ENCODE measurements at places on chromosomes 3 and 15.

DNA sequence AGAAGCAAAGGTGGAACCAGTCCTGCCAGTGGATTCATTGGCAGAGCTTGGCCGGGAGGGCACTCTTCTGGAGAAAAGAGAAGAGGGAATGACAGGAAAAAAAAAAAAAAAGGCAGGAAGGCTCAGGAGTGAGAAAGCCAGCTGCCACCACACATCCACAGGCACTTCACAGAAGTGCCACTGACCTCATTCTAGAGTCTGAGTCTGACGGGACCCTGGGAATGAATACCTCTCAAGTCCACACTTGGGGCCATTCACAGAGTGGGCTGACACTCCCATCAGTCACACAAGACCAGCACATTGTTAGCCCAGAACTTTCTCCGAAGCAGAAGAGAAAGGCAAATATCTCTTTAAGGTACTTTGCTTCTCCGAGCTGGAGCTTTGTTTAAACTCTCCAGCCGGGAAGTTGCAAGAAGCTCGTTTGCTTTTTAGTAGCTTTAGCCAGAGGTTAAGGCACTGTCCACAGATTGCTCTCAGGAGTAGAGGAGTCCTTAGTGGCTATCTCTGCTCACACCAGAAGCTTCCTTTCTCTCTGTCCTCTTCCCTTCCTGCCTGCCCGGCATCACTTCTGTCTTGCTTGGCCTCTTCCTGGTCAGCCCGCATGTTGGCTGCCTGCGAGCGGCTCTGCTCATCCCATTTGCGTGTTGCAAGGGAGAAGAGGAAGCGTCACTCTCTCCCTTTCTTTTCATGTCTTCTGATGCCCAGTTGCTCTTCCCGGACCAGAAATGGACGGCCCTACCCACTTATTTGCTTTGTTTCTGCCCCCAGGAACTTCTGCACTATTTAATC lies 53.8 kb downstream of the CMTM6 start:
- no peak for DNase-seq

DNA sequence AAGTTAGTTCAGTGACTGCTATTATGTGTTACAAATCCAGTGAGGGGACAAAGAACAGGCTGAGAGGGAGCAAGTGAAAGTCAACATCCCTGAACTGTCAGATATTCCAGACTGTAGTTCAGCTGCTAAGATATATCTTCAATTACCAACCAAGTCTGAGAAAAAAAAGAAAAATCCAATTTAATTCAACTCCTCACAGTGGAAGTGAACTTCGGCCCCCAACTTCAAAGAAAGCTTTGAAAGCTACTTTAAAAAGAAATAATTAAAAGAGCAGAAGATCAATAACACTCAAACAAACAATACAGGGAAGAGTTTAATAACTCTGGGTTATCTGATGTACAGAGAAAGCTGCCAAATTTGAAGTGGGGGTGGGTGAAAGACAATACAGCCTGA lies 174.0 kb downstream of the SERPINI1 start:
- no peak for DNase-seq

DNA sequence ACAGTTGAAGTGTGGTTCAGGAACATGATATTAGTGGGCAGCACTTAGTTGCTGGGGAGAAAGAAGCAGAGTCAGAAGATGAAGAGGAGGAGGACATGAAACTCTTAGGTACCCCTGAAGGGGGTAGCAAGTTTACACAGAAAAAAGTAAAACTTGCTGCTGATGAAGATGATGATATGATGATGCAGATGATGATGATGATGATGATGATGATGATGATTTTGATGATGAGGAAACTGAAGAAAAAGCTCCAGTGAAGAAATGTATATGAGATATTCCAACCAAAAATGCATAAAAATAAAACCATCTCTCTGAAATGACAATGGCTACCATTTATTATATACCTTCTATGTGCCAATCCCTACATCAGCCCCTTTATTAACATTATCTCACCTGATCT lies 39.9 kb upstream of the SOX14 start:
- DNase-seq, result no peak

DNA sequence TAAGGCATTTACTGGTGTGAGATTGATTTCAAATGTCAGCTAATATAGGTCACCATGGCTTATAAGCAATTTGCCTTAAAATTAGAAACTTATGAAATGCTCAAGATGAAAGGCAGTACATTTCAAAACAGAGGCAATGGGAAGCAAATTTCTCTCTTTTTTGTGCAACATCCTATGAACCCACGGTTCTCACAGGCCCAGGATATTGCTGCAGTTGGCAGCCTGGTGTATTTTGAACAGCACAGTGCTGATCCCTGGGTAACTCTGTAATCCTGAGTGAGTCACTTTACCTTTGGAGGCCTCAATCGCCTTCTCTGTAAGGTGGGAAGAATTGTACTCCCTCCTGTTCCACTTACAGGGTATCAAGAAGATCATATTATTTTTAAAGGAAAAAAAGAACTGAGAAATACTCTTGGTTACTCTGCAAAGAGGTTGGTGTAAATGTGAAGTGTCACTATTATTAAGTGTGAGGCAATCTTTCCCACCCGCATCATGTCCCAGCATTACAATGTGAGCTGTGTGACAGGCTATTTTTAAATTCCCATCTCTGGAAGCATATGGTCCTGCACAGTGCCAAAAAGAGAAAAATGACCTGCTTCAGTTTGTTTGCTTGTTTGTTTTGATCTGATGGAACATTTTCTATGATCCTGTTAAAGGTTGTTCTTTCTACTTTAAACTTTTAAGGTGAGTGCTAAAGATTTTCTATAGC lies 190.1 kb upstream of the LPP start:
- DNase-seq, result no peak

GRCh38 chr15:62726461-62726860 lies 316.1 kb upstream of the TPM1 start:
- no peak for DNase-seq

DNA sequence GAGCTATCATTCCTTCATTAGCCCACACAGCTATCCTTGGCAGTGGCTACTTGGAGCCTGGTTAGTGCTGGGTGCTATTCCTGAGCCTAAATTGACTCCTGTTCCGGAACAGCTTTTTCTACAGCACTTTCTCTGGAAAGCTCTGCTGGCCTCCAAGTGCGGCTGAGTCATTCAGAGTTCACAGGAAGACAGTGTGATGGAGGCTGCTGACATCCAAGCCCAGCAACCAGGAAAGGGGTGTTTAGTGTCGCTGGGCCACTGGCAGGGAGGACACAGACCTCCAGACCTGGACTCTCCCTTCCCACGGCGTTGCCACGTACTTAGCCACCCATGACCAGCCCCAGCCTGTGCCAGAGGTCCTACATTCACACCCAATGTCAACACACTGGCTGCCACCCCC lies 28.7 kb downstream of the CACNA2D2 start:
- no peak for DNase-seq

- no peak for DNase-seq
Observed at GRCh38 chr3:114093596-114093995, 37.1 kb downstream of the QTRT2 start.

DNA sequence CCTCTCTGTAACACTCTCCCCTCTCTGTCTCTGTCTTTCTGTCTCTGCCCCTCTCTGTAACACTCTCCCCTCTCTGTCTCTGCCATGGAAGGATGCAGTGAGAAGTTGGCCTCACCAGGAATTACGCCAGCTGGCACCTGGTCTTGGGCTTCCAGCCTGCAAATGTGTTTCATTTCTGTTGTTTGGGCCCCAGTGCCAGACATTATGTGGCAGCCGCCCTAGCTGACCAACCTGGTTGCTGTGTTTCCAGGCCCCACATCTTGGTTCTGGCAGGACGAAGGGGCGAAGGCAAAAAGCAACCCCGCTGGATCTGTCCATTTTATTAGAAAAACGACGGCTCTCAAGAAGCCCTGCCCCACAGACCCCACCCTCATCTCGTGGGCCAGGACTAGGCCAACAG lies 5.2 kb upstream of the ZXDC start:
- DNase-seq, result no peak

- DNase-seq, result no peak
Observed at GRCh38 chr15:48643776-48644466, 1.6 kb downstream of the FBN1 start.

DNA sequence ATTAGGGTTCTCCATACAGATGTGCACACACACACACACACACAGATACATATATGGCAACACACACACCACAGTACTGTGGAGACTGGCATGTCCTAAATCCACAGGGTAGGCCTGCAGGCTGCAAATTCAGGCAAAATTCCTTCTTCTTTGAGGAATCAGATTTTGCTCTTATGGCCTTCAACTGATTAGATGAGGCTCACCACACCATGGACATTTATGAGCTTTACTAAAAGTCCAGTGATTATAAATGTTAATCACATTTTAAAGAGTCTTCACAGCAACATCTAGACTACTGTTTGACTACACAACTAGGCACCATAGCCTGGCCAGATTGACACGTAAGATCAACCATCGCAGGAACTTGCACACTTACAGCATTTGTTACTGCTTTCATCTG lies 140.3 kb upstream of the UBE3A start:
- no peak for DNase-seq

GRCh38 chr15:77021803-77022381 lies 27.0 kb downstream of the PSTPIP1 start:
- DNase-seq, result peak; percentile 55

GRCh38 chr15:71685420-71685993 lies 124.8 kb upstream of the NR2E3 start:
- no peak for DNase-seq

- DNase-seq, result no peak
Observed at GRCh38 chr3:128725547-128726022, 398 bp upstream of the RAB7A start.

- no peak for DNase-seq
Observed at GRCh38 chr15:64105113-64105704, 9.4 kb downstream of the SNX1 start.

DNA sequence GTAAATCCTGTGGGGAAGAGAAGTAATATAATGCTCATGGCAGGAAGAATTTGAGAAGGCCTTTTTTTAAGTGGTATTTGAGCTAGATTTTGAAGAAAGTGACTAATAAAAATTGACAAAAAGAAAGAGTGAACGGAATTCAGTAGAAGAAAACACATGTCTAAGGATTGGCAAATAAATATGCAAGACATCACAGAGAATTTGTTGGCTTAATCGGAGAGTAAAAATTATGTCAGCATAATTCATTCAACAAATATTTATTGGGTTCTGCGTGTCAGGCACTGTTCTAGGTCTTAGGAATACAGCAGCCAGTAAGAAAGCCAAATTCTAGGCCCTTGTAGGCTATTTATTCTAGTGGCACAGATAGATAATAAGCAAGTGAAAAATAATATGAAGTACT lies 33.6 kb upstream of the LEKR1 start:
- DNase-seq, result no peak

DNA sequence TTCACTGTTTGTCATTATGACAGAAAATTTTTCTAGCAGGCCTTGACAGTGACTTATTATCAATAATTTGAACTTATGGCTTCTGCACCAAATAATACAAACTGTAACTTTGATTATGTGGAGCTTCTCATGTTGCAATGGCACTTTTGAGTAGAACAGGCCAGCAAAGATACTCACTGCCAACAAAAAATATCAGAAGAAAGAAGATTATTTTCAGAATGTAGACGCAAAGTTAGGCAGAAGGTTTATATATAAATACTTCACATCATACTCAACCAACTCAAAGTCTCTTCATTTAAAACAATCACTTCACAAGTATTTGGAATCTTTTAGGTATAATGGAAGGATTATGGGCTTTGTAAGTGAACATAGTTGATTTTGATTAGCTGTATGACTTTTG lies 893.0 kb downstream of the ROBO2 start:
- no peak for DNase-seq

Data from central memory CD8-positive, alpha-beta T cell (primary cell).